ENCODE measurements at places on chromosomes 2 and 18. TPM values are rescaled to one million over a fixed set of nuclear protein-coding genes. Genes with fewer than 3 reads are reported as not detected.

DNA sequence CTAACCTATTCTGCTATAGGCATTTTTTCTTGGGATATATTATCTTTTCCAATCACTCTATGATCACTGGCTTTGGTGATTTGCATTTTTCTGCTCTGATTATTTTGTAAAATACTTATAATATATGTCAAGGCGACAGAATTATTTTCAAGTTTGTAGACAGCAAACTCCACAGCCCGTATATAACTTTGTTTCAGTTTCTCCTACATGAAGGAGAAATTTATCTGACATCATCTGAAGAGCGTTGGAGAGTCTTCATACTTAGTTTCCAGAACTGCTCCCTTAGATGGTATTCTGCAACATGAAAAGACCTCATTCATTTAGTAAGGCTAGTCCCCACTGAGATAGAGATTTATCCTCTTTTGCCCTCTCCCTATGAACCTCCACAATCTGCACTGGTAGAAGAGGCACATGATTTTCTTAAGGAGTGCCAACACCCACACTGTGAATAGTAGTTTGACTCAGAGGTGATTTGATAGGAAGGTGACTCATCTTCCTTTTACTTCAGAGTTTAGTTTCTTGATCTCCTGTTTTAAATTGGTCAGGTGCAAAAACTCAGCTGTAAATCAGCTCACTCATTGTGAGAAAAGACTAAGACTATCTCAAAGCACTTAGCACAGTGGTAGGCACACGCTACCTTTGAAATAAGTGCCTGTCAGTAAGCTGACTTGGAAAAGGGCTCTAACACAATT, 1848.6 kb upstream of the CELF4 start:
- H3K27ac ChIP-seq: no peak overlapping the region
- DNase-seq: peak; percentile 82
- H3K36me3 ChIP-seq: no peaks in the 10 kb centered on the region
- H3K27me3 ChIP-seq: no peaks in the 10 kb centered on the region
- H3K4me3 ChIP-seq: no peak overlapping the region
- H3K4me1 ChIP-seq: no peaks in the 10 kb centered on the region

GRCh38 chr18:36015629-36016028, 43.1 kb downstream of the RMP24 start:
- no peak for DNase-seq
- H3K27ac ChIP-seq: no peak overlapping the region
- no peak overlapping the region for H3K4me3 ChIP-seq
- H3K4me1 ChIP-seq: peaks cover 2% of the 10 kb centered on the region
- H3K36me3 ChIP-seq: no peaks in the 10 kb centered on the region

DNA sequence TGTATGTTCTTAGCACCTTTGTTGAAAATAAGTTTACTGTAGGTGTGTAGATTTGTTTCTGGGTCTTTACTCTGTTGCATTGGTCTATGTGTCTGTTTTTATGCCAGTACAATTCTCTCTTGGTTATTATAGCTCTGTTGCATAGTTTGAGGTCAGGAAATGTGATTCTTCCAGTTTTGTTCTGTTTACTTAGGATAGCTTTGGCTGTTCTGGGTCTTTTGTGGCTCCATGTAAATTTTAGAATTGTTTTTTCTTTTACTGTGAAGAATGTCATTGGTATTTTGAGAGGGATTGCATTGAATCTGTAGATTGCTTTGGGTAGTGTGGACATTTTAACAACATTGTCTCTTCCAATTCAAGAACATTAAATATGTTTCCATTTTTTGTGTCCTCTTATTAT, 69.1 kb downstream of the ANKRD62 start:
- DNase-seq: no peak
- no peaks in the 10 kb centered on the region for H3K4me1 ChIP-seq
- no peak overlapping the region for H3K27ac ChIP-seq
- peaks cover 3% of the 10 kb centered on the region for H3K27me3 ChIP-seq

- DNase-seq: no peak
- H3K4me3 ChIP-seq: no peak overlapping the region
- no peaks in the 10 kb centered on the region for H3K4me1 ChIP-seq
- no peaks in the 10 kb centered on the region for H3K36me3 ChIP-seq
- no peak overlapping the region for H3K27ac ChIP-seq
- H3K27me3 ChIP-seq: no peaks in the 10 kb centered on the region
Observed at GRCh38 chr2:129768036-129768386, 211.5 kb upstream of the RAB6C start.

DNA sequence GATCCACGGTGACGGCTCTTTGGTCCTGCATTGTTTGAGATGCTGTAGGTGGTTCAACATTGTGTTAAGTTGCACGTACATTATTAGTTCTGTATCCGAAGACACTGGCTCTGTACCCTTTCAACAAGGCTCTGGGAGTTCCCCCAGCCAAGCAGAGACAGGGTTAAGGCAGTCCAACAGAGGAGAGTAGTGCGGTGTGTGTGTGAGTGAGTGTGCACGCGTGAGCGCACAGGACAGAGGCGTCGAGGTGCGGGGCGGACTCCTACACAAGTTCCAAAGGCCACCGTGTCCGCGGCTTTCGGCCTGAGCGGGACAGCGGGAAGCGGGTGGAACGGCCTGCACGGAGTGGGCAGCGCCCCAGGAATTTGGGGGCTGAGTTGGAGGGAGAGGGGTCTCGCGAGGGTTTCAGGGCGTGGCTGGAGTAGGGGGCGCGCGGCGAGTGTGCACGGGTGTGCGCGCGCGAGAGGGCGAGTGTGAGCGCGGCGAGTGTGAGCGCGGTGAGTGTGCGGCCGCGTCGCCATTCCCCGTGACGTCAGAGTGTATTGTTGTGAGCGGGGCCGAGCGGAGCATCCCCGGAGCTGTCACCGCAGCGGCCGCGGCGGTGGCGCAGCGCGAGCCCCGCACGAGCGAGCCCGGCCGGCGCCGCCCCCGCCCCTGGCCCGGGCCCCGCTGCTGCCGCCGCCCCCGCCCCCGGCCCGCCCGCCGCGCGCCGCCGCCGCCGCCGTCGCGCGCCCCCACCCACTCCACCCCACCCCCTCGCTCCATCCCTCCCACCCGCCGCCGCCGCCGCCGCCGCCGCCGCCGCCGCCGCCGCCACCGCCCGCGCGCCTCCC, at the start of gene ASXL3:
Gene ASXL3, plus strand, starts transcription at position 535 of the 833 bp plus-strand sequence. CDS start 413 bp downstream, outside the sequence.
- peaks cover 4% of the 10 kb centered on the region for H3K4me1 ChIP-seq
- peak within 1 kb of the TSS; percentile 59 for H3K4me3 ChIP-seq
- H3K36me3 ChIP-seq: no peaks in the 10 kb centered on the region
- peak within 1 kb of the TSS; percentile 3 for H3K27ac ChIP-seq

- H3K27me3 ChIP-seq: peaks cover 6% of the 10 kb centered on the region
- no peak for DNase-seq
- H3K27ac ChIP-seq: no peak overlapping the region
- H3K36me3 ChIP-seq: no peaks in the 10 kb centered on the region
- no peak overlapping the region for H3K4me3 ChIP-seq
Observed at GRCh38 chr18:2827061-2827460, 19.7 kb upstream of the EMILIN2 start.

- H3K4me1 ChIP-seq: peaks cover 36% of the 10 kb centered on the region
- H3K4me3 ChIP-seq: no peak overlapping the region
- no peaks in the 10 kb centered on the region for H3K27me3 ChIP-seq
- no peaks in the 10 kb centered on the region for H3K36me3 ChIP-seq
Observed at GRCh38 chr18:22469061-22469734, 51.5 kb upstream of the CTAGE1 start.

DNA sequence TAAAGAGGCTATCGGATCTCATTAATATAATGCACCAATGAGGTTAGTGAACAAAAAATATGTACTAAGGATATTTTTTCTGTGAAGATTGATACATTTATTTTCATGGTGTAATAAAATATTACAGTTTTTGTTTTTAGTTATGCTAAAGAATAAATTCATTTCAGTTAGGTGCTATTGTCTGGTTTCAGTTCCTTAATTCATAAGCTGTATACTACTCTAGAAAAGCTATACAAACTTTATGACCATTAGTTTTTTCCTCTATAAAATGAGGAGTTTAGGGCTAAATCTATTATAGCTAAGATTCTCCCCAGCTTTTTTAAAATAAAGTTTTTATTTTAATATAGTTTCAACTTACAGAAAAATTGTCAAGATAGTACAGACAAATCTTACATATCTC, 1311.7 kb upstream of the NXPH2 start:
- H3K4me3 ChIP-seq: no peak overlapping the region
- H3K4me1 ChIP-seq: no peaks in the 10 kb centered on the region
- H3K36me3 ChIP-seq: no peaks in the 10 kb centered on the region
- H3K27ac ChIP-seq: no peak overlapping the region

- no peaks in the 10 kb centered on the region for H3K4me1 ChIP-seq
- H3K4me3 ChIP-seq: no peak overlapping the region
- DNase-seq: no peak
Observed at GRCh38 chr2:147051814-147052213, 793.0 kb upstream of the ACVR2A start.

DNA sequence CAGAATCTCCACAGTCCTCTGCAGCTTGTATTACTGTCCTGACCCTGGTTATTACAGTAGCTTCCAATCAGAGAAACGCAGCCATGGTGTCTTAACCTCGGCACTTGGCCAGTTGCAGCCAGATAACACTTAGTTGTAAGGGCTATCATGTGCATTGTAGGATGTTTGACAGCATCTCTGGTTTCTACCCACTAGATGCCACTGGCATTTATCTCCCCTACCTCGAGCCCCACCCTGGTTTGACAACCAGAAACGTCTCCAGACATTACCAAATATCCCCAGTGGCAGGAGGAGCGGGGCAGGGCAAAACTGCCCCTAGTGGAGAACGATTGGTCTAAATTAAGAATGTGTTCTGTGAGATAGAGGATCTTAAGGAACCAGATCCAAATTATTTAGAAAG, 13.1 kb downstream of the DSG2 start:
- H3K36me3 ChIP-seq: no peaks in the 10 kb centered on the region
- H3K27ac ChIP-seq: no peak overlapping the region
- H3K4me1 ChIP-seq: no peaks in the 10 kb centered on the region
- DNase-seq: no peak

- H3K27ac ChIP-seq: no peak overlapping the region
- no peaks in the 10 kb centered on the region for H3K36me3 ChIP-seq
- peaks cover 23% of the 10 kb centered on the region for H3K27me3 ChIP-seq
- H3K4me3 ChIP-seq: no peak overlapping the region
- no peaks in the 10 kb centered on the region for H3K4me1 ChIP-seq
- no peak for DNase-seq
Observed at GRCh38 chr2:233202531-233202944, 48.9 kb upstream of the ATG16L1 start.

DNA sequence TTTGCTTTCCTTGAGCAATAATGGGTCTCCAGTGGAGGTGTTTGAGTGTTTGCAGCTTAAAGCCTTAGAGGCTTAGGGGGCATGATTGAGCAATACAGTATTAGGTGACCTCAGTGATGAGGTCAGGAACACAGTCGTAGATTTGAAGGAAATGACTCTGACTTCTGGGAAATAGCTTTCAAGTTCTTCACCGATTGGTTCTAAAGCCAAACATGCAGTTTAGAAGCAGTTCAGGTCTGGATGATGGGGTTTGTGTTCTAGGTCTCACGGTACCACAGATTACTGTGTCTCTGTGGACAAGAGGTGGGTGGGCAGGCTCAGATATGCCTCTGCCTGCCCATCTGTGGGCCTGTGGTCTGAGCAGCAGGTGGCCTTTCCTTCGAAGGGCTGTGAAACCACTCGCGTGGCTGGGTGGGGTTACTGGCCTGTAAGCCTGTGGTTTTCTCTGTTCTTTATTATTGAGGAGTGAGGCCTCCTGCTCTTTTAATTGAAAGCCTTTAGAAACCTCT, 7.8 kb downstream of the MTHFD2 start:
- H3K4me1 ChIP-seq: peaks cover 9% of the 10 kb centered on the region
- DNase-seq: peak; percentile 65
- H3K36me3 ChIP-seq: peaks cover 34% of the 10 kb centered on the region
- no peak overlapping the region for H3K4me3 ChIP-seq

- no peak overlapping the region for H3K4me3 ChIP-seq
- peak; percentile 62 for DNase-seq
- H3K27ac ChIP-seq: no peak overlapping the region
- H3K27me3 ChIP-seq: no peaks in the 10 kb centered on the region
- H3K4me1 ChIP-seq: no peaks in the 10 kb centered on the region
Observed at GRCh38 chr2:140695155-140695554, 1435.7 kb downstream of the LRP1B start.

DNA sequence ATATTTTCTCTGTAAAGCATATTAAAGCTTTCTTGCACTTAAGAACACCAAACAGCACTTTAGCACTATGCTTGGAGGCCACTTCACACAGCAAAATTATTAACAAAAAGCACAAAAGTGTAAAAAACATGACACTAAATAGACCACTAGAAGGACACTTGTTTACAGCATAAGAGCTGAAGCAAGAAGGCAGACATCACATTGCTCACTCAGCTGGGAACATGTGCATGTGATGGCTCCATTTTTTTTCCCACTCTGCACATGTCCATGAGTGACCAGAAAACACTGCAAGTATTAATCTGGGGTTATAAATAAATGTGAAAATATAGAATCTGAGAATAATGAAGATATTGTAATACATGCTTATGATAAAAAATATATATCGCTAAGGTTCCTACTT, 103.1 kb upstream of the MAPRE2 start:
- H3K36me3 ChIP-seq: no peaks in the 10 kb centered on the region
- no peak for DNase-seq
- no peak overlapping the region for H3K4me3 ChIP-seq
- H3K27ac ChIP-seq: no peak overlapping the region
- no peaks in the 10 kb centered on the region for H3K4me1 ChIP-seq
- H3K27me3 ChIP-seq: no peaks in the 10 kb centered on the region

DNA sequence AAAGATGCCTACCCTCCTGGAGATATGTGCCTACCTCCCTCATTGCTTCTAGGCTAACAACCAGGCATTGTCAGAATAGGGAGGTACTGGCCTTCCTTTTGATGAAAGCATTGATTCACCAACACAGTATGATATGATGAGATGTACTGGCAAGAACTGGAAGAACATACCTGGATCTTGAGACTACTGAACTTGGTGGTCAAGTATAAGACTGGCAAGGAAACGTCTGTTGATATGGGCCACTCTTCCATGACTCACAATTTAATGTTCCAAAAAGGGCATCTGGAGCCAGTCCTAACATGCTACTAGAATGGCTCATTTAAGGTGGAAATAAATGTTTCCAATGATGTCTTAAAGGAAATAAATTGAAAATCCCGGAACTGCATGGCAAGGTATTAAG, 18.1 kb downstream of the DTNB start:
- no peaks in the 10 kb centered on the region for H3K4me1 ChIP-seq
- H3K4me3 ChIP-seq: no peak overlapping the region
- H3K36me3 ChIP-seq: no peaks in the 10 kb centered on the region
- DNase-seq: no peak

- DNase-seq: no peak
- H3K36me3 ChIP-seq: no peaks in the 10 kb centered on the region
- no peaks in the 10 kb centered on the region for H3K4me1 ChIP-seq
- no peak overlapping the region for H3K27ac ChIP-seq
Observed at GRCh38 chr2:98308532-98308931, 37.7 kb upstream of the CNGA3 start.

GRCh38 chr2:25685741-25686140, 12.4 kb upstream of the DTNB start:
- H3K27me3 ChIP-seq: peaks cover 11% of the 10 kb centered on the region
- no peaks in the 10 kb centered on the region for H3K36me3 ChIP-seq
- H3K4me1 ChIP-seq: no peaks in the 10 kb centered on the region
- DNase-seq: no peak
- no peak overlapping the region for H3K27ac ChIP-seq

SERPINB11 gene
- total RNA-seq: not detected

ZFP36L2 gene
- total RNA-seq: 1.8 TPM

MERTK gene
- 0.28 TPM for total RNA-seq

RAB27B gene
- total RNA-seq: 1.3 TPM

KIF1A gene
- total RNA-seq: under 0.01 TPM

G6PC2 gene
- not detected for total RNA-seq

REG3G gene
- not detected for total RNA-seq

VSNL1 gene
- total RNA-seq: 0.28 TPM

MOGAT1 gene
- total RNA-seq: not detected

MC2R gene
- total RNA-seq: not detected

RNF144A gene
- 0.28 TPM for total RNA-seq

RTKN gene
- total RNA-seq: 11.1 TPM
